Activated CD4-positive, CD25-positive, alpha-beta regulatory T cell treated with anti-CD3 and anti-CD28 coated beads, Interleukin-2, amount 50 U/mL, for 24 hours (primary cell): ENCODE measurements at places on chromosomes 4 and X.

GRCh38 chr4:140135529-140136088 lies 18.4 kb downstream of the MAML3 start:
- ATAC-seq, result no peak

DNA sequence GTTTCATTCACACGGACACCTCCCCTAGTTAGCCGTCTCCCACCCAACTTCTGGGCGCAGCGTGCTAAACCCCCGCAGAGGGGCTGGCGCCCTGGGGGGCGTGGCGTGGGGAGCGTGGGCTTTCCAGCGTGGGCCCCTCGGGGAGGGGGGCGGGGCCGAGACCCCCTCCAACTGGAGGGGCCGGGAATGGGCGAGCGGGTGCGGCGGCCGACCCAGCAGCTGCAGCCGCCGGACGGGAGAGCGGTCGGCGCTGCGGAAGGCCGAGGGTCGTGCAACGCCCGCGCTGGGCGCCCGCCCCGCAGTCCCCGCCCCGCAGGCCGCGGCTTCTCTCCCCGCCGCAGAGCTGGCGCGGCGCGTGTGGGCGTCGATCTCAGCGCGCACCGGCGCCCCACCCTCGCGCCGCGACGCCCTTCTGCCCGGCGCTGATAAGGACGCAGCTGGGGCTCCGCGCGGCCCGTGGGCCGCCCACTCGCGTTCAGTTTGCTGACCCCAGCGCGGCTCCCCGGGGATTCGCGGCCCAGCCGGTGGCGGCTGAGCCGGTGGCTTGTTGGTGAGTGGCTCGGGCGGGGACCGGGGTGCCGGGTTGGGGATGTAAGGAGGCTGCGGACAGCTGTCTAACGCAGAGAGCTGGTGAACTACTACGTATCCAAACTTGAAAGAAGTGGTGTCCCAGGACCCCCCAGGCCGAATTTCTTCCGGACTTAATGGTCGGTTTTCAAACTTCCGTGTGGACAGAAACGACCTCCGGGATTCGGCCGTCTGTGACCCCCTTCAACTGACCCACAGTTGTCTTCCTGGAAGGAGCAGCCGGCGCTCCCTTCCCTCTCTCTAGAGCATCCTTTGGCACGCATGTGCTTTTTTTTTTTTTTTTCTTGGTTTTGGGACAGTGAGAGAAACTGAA lies 1.5 kb downstream of the FHDC1 start:
- ATAC-seq, result peak; percentile 46

- no peak for ATAC-seq
Observed at GRCh38 chrX:53362449-53362848, 60.0 kb downstream of the SMC1A start.

- ATAC-seq, result no peak
Observed at GRCh38 chr4:43282534-43282933, 390.0 kb downstream of the GRXCR1 start.

GRCh38 chrX:154408659-154409221 lies 314 bp downstream of the DNASE1L1 start:
- no peak for ATAC-seq

- no peak for ATAC-seq
Observed at GRCh38 chr4:139851639-139852038, 186.0 kb downstream of the MGST2 start.

DNA sequence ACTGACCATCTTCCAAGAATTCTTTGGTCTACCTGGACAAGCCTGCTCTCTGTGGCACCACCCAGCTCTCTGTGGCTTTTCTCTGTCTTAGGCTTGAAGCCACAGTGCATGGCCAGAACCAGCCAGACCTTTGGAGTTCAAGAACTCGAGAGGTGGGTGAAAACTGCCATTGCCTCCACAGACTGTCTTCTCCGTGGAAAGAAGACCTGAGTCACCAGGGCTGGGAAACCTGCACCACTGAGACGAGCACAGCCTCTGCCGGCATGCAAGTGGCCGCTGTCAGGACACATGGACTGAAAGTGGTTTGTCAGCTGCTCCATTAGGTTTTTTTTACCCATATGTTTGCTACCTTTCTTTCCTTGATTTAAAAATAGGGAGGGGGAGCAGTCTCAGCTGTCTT lies 74.5 kb downstream of the MGST2 start:
- ATAC-seq, result no peak

DNA sequence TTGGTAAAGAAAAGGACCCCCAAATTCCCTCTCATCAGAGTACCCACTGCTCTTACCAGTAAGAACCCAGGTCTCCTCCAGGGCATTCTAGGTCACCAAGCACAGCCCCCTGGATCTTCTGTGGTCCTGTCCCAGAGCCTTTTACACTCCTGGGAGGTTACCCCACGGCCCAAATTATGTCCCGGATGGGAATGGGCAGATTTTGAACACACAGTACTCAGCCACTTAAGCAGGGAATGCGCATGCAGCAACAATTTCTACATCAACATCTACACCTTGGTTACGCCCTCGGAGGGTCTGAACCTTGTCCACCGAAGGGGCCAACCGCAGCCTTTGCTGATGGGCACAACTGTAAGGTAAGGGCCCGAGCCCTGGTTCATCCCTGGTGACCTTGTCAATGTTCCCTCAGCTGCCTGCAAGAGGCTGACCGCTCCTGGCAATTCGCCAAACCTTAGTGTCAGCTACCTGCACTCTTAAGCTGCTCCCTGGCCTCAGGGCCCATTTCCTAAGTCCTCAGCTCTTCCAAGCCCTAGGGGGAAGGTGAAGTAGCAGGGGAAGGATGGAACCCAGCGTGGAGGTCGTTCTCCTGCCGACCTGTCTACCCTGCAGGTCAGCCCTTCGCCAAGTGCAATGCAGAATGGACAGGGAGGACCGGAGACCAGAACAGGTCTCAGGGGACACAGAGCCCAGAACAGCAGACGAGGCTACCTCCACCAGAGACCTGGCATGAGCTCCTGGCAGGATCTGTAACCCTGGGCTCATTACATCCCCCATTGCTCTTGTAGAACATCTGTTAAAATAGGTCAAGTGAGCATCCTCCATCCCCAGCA lies 5.9 kb downstream of the TIMP1 start:
- no peak for ATAC-seq

DNA sequence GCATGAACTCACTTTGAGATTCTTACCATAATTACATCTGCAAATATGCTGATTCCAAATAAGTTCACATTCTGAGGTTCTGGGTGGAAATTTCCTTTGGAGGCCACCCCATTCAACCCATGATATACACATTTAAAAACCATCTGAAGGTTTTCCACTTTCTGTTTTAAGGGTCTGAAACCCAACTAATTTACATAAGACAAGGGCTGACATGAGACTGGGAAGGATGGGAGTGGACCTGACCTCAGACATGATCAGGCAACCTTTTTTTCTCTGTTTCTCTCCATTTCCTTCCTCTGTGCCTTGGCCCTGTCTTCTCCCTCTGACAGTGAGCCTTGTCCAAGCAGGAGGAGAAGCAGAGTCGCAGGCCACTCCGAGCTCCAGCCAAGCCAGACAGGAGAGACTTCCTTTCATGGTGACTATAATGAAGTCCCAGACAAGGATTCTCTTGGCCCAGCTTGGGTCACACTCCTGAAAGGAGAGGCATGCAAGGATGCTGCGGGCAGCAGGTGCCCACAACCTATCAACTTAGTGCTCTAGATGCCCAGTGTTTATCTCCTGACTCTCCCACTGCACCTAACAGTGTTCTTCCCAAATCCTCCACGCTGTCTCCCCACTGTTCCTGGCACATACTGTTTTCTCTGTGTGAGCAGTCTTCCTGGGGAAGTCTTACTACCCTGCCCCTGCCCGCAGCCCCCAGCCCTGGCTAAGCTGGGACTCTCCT lies 39.9 kb downstream of the MSX1 start:
- no peak for ATAC-seq

DNA sequence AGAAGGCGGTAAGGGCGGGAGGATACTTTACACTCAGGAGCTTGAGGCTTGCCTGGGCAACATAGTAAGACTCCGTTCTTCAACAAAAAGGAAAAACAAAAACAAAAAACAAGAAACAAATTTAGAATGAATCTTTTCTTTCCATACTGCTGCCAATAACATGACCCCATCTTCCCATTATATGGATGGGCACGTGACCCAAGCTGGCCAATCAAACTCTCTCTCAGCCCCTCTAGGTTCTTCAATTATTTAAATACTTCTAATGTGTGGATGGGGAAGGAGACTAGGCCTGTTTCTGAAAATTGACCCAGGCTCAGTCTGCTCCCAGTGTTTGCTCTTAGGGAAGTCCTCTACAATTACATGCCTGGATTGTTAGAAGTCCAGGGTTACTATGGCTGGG lies 22.2 kb upstream of the ATP6AP2 start:
- no peak for ATAC-seq

DNA sequence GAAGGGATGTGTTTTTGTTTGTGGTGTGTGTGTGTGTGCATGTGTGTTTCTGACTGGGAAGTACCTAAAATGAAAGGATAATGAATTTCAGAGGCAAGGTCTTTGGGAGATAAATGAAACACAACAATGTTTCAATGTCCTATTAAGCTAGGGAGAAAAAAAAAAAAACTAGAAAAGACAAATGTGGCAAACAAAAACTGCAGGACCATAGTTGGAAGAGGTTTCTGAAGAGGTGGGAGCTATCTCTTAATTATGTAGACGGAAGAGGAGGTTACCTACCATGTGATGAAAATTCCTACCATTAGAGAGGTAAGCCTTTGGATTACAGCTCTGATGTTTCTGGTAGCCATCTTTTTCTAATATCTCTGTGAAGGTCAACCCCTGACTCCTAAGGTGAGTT lies at the start of gene TRPC5OS:
TSS of gene TRPC5OS (plus strand) at position 301 of the 400 bp plus-strand sequence. CDS start 25,669 bp downstream, outside the sequence.
- no peak for ATAC-seq

- peak; percentile 40 for ATAC-seq
Observed at GRCh38 chrX:119688911-119689321, 4.1 kb downstream of the SEPTIN6 start.

- no peak for ATAC-seq
Observed at GRCh38 chr4:189035091-189035490, 895.9 kb downstream of the TRIML1 start.

- ATAC-seq, result no peak
Observed at GRCh38 chr4:26176598-26177149, 144.1 kb upstream of the RBPJ start.

DNA sequence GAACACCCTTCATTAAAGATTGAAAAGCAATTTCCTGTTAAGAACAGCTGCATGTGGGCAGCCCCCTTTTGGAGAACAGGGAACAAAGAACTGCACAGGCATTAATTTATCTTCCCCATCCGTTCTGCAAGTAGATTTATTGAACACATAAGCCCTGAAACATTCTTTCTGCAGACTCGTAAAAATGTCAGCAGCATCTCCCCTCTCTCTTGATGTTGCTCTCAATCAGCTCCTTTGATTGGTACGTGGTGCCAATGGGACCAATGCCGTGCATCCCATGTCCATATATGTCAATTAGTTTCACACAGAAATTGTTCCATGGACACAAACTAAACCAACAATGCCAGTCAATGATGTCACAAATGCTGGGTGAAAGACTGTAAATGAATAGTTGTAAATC lies 228.5 kb upstream of the RASGEF1B start:
- ATAC-seq, result no peak

GRCh38 chrX:70026851-70027200 lies 22.9 kb downstream of the AWAT2 start:
- ATAC-seq, result no peak

DNA sequence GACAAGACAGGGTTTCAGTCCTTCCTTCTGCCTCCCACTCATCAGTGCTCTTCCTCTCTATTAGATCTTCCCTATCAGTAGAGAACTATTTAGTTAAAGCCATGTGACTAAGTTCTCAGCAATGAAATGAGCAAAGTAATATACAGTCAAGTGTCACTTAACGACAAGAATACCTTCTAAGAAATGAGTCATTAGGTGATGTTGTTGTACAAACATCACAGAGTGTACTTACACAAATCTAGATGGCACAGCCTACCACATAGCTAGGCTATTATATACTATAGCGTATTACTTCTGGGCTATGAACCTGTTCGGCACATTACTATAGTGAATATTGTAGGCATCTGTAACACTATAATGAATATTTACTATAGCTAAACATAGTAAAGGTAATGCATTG lies 71.3 kb downstream of the POU4F2 start:
- no peak for ATAC-seq

DNA sequence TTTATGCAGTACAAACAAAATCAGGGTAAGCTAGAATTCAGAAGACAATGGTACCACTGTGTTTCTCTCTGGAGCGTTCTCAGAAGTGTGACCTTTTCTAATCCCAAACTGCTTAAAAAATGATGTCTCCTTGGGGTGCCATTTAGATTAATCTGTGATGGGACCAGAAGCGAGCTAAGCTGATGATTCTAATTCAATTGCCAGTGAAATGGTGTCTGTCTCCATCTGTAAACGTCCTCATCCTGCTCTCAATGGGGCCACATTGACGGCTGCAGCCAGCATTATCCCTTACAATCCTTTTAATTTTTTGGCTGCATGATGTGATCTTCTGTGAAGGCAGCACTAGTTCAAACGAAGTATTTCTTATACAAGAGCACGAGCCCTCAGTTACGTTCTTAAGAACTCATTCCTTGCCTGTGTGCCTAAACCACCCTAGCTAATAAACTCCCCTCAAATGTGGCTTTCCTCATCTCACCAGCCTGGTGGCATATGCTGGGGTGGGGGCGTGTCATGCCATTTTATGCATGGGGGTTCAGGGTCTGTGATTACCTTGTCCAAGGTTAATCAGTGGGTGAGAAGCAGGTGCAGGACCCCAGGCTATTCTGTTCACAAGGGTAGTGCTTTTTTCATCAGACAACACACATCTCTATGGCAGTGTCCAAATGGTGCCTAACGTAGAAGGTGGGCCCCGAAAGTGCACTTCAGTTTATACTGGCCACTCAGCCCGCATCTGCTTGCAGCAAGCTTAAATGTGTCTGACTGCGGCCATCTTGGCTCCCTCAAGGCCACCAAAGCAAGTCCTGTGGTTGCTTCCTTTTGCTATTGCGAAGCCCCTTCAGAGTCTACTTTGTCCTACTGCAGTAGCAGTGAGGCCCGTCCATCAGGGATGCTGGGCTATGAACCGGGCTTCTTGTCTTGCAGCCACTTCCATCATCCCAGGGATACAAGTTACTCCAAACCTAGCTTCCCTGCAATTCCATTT lies 45.7 kb upstream of the SLC2A9 start:
- ATAC-seq, result no peak

- ATAC-seq, result no peak
Observed at GRCh38 chr4:148061141-148061481, 329.2 kb downstream of the ARHGAP10 start.

- no peak for ATAC-seq
Observed at GRCh38 chr4:139540632-139541031, 15.4 kb downstream of the SETD7 start.

DNA sequence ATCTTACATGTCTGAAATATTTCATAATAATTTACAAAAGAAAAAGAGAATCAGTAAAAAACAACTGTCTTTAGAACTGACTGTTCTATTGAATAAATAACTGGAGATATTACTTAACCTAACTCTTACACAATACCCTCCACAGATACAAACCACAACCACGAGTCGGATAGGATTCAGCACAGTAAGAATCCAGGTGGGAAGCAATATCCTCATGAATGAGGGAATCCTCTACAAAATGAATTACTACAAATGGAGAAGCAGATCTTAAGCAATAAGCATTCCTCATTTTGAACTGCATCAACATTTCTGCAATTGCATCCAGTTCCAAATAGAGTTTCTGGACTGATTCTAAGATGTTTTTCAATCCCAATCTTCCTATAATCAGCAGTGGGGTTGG lies 227.1 kb downstream of the SH2D1A start:
- no peak for ATAC-seq
